ENCODE measurements at places on chromosomes 6 and 20. TPM values are rescaled to one million over a fixed set of nuclear protein-coding genes. Genes with fewer than 3 reads are reported as not detected.

DNA sequence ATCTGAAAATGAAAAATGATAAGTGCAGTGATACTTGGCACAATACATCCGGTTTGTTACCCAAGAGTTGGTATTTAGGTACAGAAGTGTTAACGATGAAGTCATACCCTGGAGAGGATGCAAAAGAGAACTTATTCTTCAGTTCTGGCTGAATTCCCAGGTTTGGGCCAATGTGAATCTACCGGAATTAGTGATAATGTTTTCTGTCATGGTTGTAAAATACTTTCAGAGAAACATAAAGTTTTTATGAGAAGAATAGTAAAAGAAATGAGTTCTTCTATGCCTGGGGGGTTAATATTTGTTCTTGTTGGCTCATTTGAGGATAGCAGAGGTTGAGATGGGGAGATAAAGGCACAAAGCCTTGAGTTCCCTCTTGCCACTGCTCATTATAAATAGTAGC, 509.9 kb upstream of the POU3F2 start:
- no peak for DNase-seq

- DNase-seq, result no peak
Measured at GRCh38 chr6:170297576-170298330, 6.9 kb upstream of the DLL1 start.

DNA sequence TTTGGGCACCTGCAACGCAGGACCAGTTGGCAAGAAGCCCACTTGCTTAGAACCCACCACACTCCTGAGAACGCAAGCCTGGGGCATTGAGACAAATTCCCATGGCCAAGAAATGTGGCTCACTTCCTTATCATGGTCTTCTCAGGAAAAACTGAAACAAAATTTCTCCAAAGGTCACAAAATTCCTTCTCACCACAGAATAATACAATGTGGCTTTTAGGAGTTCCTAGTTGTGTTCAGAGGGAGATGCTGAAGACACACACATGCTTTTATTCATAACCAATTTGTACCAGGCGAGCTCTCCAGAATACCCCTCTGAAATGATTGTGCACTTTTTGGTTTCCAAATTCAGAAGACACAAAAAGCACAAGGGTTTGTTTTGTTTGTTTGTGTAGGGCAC, 31.6 kb downstream of the ADTRP start:
- DNase-seq, result no peak

The SLC2A4RG gene
- total RNA-seq, result 18.8 TPM

The IL17F gene
- not detected for total RNA-seq

The PLN gene
- 8.0 TPM for total RNA-seq
